ENCODE measurements at places on chromosomes 7 and 10.

- peak; percentile 31 for DNase-seq
These were observed 645 bp downstream of the SLC26A4 start for GRCh38 chr7:107661081-107661864.

GRCh38 chr10:22340329-22341189, 4.7 kb upstream of the SPAG6 start:
- DNase-seq = no peak

- no peak for DNase-seq
These were observed 76.0 kb downstream of the PCGF5 start for GRCh38 chr10:91296471-91296870.

- DNase-seq = no peak
These were observed 25.6 kb downstream of the PRF1 start for GRCh38 chr10:70576803-70577517.

DNA sequence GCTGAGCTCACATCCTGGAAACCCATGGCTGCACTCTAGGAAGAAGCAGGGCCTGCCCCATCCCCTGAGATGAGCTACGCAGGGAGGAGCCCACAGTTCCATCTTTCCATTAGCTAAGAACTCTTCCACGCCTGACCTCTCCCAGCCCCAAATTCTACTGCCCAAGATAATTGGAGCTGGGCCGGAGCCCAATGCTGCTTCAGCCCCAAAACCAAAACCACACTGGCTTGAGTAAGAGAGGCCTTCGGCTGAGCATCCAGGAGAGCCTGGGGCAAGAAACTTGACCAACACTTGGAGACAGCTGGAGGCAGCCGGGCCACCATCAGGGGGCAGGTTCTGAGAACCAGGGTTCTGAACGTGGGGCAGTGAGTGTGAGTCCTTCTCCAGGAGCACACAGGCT, 116.1 kb upstream of the ZMIZ1 start:
- DNase-seq = no peak

- DNase-seq = no peak
These were observed 18.5 kb downstream of the VSTM2A start for GRCh38 chr7:54560723-54561122.

GRCh38 chr10:131997366-131998049, 15.8 kb upstream of the BNIP3 start:
- no peak for DNase-seq

- DNase-seq = no peak
These were observed 114.0 kb upstream of the COBL start for GRCh38 chr7:51430480-51431086.

DNA sequence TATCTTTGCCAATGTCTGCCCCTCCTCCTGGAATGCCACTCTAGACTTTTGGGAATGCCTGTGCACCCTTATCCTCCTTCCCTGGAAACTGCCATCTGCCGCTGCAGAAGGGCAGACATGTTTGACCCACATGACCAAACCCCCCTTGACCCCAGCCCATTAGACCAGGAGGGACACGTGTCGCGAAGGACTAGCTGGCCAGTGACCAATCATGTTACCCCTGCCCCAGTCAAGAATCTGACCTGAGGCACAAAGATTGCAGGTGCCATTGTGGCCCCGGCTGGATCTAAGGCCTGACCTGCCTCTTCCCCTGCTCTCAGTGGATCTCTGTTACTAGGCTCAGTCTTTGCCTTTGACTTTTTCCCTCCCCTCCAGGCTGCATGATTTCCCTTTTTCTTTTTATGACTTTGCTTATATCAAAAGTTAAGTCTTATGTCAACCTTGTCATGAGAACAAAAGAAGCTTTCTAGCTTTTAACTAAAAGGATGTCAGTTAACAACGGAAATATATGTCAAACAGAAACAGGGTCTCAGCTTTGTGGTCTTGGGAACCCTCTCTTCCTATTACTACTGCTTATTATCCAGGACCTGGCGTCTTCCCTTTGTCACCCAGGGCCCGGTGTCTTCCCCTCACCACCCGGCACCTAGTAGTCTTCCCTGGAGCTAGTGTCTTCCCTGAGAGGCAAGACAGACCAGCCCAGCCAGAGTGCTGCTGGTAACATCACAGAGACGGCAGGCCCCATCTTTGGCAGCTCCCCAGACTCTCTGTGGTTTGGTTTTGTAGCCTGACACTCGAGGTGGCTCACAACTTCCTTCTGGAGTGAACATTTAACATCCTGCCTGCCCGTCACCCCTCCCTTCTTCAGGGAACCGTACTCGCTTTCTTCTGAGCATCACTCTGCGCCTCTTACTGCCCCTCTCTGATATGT, 24.4 kb upstream of the PPIF start:
- DNase-seq = peak; percentile 61

GRCh38 chr10:104486803-104487202, 133.2 kb downstream of the CFAP58 start:
- no peak for DNase-seq

GRCh38 chr7:101816595-101817470, 593 bp upstream of the CUX1 start:
- DNase-seq = no peak

GRCh38 chr10:61279400-61279799, 173.8 kb downstream of the TMEM26 start:
- DNase-seq = no peak

- no peak for DNase-seq
These were observed 519.6 kb downstream of the PTPRN2 start for GRCh38 chr7:158067931-158068482.
